ENCODE measurements at places on chromosomes 5 and 9.
A peak's percentile ranks its signal among the peaks of the same experiment; 100 is the strongest.

GRCh38 chr9:38043931-38044623 is 24.9 kb downstream of the SHB start:
- no peak for DNase-seq

DNA sequence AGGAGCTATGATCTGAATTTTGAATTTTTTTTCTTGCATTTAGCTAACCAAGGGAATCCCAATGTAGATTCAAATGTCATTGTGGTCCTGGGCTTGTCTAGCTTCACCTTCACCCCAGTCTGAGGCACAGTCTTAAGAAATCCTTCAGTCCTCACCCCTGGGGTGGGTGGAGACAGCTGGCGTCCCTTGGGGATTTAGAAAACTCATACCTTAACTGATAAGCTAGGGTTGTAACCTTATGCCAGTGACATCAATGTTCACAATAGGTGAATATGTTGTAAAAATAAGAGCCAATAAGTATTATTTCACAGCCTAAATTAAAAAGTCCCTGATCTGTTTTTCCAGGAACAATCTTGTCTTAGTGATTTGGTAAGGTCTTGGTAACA is 4.6 kb downstream of the ISOC1 start:
- no peak for DNase-seq

DNA sequence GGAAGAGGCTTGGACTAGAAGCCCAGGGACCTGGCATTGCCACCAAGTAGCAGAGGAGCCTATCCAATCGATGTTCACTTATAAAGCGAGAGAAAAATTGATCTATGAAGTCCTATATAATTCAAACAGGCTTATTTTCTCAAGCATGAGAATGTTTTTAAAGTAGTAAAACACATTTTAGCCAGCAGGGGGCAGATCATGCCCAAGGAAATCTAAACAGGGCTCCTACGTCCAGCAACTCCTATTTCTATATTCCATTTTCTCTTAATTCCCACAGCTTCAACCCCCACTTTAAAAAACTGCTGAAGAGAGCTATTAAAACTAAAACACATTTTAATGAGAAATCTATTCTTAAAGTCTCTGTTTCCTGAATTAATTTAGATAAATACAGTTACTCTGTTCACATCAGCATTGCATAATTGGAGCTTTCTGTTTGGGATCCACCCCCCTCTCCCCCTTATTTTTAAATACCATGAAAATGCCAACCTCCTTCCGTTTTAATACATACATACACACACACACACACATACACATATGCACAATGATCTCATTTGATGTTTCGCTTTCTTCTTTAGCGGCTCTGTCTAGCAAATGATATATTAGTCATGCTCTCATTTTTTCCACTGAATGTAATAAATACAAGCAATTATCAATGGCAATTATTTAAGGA is 144.9 kb downstream of the MYO10 start:
- DNase-seq, result peak; percentile 21

GRCh38 chr5:10124287-10124686 is 125.4 kb downstream of the ATPSCKMT start:
- DNase-seq, result no peak

DNA sequence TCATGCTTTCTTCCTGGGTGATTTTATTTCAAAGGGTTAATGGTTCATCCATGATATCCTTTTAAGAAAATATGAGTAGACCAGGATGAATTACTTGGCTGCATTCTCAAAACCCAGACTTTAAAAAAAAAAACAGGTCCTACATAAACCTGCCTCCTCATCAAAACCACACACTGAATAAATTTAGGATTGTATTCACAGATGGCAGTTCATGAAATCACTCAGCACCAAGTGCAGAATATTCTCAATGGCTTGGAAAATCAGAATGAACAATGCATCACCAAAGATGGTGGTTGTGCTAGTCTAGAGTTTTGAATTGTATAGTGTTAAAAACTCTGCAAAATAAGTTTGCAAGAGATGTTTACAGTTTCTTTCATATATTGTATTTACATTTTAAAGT is 145.4 kb upstream of the GRAMD2B start:
- DNase-seq, result no peak

GRCh38 chr5:42461507-42461906 is 38.3 kb downstream of the GHR start:
- no peak for DNase-seq

DNA sequence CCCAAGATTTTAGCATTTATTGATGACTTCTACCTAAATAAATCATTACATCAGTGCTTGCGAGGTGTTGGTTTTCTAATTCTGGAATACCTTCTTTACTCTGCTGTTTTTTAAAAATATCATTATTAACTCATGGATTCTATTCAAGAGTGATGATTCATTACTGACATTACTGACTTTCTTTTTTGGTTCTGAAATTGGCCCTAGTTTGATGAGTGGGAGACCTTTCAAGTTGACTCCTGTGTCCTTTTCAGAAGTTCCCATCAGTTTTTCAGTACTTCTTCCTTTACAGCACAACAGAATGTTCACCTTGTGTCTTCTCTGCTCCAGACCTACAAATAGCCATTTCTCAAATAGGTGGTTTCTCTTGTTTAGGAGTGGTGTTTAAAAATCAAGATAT is 114.1 kb downstream of the PCSK5 start:
- no peak for DNase-seq

DNA sequence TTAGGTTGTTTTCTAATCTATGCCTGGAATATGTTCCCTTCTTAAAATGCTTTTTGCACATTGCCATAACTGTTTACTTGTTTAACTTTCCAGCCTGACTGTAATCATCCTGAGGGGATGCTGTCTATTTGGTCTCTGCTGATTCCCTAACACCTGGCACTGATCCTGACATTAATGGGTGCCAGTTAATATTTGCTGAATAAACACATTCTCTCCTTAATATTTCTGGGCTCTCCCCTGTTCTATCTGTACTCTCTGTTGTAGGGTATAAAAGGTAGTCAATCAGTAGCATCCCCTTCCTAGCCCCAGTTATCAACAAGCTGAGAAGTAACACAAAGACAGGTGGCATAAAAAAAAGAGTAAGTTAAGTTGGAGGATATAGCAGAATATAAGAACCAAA is 21.3 kb upstream of the SLC31A2 start:
- DNase-seq, result no peak

GRCh38 chr5:8012131-8012977 is 143.4 kb downstream of the MTRR start:
- DNase-seq, result no peak

DNA sequence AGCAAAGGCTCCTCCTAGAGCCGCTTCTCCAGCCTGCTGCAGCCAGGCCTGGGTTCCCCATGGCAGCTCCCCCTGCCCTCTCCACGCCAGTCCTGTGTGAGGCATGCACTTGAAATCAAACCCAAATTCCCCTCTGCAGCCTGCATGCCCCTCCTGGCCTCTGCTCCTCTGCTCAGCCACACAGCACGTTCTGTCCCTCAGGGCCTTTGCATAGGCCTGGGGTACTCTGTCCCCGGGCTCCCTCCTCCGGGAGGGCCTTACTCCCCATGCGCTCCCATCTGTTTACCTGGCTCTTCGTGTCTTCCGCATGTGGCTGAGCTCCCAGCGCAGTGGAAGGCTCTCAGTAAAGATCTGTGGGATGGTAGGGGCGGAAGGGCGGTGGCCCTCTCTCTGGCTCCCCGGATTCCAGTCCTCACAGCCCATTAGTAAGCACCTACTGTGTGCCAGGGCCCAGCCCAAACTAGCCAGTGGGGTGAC is 203.5 kb upstream of the IER5L start:
- no peak for DNase-seq

DNA sequence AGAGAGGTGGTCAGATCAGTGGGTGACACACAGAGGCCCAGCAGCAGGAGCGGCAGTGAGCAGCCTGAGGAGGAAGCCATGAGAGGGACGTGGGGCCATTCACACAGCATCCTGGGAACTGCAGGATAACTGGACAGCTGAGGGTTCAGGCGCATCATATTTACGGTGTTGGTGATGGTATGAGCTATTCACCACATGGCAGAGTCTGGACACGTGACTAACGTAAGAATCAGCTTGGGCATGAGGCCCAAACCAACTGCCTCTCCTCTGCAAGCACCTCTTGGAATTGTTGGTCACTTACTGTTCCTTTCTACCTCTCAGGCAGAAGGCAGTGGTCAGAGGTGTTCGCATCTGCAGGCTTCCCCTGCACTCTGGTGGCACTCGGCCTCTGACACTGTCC is 141.1 kb downstream of the ENTREP1 start:
- DNase-seq, result no peak

Measured in HL-60 (cell line).